Suppressor macrophage (primary cell): ENCODE measurements at places on chromosomes 7 and 10.

DNA sequence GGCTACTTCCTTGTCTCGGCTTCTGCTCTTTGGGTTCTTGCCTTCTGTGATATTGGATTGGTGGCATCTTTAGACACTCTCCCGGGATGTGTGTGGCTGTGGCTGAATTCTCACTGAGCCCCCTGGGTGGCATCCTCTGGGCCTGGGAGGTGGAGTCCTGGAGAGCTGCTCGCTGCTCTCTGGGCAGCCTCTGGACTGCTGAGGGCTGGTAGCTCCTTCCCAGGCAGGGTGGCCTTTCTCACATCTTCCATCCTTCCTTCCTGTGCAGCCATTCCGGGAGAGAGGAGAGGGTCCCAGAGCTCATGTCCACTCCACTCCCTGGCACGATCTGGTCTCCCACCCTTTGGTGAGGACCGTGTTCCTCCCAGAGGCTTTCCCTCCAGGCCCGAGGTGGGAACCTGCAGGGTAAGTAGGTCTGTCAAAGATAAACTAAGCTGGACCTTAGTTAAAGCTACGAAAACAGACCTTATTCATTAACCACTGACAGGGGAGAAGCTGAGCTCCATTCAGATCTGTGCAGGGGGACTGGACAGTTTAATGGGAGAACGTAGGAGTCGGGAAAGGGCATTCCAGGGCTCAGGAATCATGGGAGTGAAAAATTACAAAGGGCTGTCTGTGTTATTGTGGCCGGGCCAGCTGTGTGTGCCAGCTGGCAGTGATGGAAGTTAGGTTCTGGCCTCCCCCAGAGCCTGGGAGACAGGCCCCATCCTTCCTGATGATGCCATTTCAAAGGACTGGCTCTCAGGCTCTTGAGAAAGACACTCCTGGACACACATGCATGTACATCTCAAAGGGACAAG, 8.7 kb downstream of the ATP6V0E2 start:
- DNase-seq: no peak

DNA sequence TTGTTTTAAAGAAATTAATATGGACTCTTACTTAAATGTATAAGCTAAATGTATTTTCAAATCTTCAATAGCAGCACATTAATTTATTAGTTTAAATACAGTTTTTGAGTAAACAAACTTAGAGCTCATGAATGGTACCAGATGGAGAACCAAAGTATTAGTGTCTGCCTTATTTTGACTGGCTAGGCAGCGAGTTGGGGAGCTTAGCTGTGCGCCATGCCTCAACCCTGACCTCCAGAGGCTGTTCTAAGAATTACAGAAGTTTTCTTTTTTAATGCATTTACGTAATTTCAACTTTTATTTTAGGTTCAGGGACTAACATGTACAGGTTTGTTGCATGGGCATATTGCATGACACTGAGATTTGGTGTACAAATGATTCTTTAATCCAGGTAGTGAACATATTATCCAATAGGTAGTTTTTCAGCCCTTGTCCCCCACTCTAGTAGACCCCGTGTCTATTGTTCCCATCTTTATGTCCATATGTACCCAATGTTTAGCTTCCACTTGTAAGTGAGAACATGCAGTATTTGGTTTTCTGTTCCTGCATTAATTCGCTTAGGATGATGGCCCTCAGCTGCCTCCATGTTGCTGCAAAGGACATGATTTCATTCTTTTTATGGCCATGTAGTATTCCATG, 166.8 kb downstream of the IQUB start:
- peak; percentile 17 for DNase-seq

DNA sequence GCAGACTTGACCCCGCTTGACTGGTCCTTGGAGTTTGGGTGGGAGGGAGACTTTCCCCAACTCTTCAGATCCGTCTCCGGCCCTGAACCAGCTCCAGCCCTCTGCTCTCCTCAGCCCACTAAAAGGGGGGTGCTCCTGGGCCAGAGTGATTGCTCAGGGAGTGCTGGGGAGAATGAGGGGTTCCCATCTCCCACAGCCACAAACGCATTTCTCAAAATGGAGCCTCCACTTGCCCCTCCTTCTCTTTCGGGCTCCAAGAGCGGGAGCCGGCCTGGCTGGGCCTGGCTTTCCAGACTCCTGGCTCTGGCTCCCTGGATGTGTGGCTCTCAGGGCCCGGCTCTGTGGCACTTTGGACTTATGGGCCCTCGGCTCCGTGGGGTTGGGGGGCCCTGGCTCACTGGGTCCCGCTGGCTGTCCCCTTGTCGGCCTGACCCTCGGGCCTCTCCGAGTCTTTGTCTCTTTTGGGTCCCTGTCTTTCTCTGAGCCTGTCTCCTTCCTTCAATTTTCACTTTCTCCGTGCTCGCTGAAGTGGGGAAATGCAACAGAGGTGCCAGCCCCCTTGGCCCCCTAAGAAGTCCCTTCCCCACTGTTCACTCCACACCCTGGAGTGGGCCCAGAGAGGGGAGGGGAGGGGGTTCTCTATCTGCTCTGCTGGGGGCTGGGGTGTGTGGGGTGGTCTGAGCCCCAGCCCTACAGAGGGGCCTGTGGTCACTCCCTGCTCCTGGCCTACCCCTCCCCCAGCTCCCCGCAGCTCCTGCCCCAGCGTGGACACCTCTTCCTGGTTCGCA, 713 bp downstream of the LZTS2 start:
- DNase-seq: peak; percentile 31

- DNase-seq: no peak
These were observed 237.0 kb downstream of the EXOC4 start for GRCh38 chr7:133489906-133490305.

DNA sequence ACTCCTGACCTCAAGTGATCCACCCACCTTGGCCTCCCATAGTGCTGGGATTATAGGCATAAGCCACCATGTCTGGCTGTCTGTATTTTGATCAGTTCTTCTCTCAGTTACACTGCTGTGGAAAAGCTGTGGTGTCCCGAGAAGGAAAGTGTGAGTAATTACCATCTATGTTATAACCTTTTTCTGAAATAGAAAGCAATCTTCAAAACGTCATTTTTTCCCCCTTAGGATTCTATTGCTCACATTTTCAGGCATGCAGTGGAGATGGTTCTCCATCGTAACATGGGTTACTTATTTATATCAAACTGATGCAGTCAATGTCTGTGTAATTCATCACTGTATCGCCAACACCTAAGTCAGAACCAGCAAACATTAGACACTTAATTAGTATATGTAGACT, 103.5 kb upstream of the FAM3C start:
- DNase-seq: no peak

DNA sequence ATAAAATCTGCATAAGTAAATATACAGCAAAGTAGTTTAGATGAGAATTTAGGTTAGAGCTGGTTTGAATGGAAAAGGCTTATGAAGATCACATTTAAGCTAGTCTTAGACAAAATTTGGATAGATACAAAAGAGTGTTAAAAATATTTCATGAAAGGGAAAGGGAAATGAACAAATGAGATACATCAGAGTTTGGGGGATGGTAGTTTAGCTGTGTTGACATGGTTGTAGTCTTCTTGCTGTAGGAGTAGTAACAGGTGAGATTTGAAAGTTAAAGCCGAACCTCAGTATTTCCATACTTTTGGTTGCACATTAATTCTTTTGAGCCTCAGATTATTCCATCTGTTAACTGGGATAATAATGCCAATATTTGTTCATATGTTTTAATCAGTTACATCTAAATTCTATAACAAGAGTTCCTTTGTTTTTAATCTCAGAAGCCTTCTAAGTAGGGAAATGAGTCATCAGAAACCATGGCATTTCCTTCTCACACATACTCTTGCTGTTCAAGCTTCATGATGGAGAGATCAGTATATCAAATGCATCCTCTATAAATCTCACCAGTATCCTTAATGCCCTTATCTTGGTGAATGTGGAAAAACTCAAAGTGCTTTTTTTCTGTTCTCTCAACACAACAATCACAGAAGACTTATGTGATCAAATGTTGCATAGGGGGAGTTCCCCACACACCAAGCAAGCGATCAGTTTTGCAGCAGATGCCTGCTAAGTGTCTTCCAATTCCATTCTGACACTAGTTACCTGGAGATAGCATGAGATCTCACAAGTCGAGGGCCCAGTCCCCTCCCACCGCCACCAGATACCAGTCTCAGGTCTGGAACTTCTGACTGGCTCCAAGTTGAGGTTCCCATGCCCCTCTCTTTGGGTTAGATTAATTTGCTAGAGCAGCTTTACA, 84.7 kb downstream of the MAPK8 start:
- DNase-seq: no peak

- DNase-seq: no peak
These were observed 41.3 kb downstream of the CNNM2 start for GRCh38 chr10:102959360-102959759.

GRCh38 chr10:113752553-113752952, 1.1 kb downstream of the PLEKHS1 start:
- DNase-seq: no peak

DNA sequence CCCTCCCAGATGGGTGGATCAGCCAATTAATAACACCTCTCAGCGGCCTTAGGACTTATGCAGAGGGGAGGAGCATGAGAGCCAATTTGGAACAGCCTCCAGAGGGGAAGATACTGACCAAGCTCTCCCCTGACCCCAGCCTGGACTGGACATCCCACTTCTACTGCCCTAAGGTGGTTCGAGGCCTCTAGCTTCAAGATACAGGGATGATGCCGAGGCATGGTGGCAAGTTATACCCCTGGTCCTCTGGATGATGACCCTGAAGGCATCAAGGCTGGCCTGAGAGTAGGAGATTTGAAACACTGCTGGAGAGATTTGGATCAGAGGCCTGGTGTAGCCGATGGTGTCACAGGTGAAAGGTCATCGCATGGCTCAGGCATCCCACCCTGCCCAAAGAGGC, 3.2 kb downstream of the CDH23 start:
- no peak for DNase-seq

DNA sequence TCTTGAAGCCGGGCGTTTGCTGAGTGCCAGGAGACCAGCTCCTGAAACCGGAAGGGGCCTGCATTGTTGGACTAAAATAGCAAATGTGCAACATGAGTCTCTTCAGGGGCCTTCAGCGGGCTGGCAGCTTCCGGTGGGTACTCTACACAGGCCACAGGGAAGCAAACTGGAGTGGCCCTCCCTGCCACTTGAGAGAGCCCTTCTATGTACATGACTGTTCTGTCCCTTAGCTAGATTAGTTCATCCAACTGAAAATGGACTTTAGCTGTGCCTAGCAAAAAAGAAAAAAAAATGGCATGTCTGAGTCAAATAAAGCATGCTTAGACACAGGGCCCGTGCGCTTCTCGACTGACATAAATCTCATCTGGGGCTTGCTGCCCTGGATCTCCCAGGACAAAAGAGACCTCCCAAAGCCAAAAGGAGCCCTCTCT, 115.3 kb upstream of the TCF7L2 start:
- DNase-seq: no peak

DNA sequence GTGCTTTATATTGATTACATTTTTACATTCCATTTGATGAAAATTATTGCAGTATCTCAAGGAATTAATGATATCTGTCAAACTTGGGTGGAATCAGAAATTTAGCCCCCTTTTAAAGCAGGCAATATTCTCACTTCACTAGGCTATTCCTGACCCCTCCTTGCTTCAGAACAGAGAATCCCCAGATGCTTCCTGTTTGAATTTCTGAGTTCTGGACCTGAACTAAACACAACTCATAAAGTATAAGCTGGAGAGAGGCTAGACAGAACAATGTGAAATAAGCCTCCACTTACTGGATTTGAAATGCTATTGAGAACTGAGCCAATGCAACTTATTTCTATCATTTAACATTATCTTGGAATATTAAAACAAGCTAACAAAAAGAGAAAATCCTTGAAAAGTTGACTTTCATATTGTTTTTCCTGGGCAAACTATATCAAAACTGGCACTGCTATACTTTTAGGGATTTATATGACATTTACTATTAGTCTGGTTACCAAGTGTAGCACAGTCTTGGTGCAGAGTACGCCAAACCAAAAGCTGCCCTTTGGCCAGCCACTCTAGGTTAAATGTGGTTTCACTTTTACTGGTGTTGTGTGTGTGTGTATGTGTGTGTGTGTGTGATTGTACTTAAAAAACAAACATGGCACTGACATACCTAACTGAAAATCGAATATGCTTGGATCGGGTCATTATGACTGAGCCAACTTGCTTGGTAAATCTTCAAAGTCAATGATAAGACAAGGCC, 19.0 kb upstream of the AGMO start:
- no peak for DNase-seq

DNA sequence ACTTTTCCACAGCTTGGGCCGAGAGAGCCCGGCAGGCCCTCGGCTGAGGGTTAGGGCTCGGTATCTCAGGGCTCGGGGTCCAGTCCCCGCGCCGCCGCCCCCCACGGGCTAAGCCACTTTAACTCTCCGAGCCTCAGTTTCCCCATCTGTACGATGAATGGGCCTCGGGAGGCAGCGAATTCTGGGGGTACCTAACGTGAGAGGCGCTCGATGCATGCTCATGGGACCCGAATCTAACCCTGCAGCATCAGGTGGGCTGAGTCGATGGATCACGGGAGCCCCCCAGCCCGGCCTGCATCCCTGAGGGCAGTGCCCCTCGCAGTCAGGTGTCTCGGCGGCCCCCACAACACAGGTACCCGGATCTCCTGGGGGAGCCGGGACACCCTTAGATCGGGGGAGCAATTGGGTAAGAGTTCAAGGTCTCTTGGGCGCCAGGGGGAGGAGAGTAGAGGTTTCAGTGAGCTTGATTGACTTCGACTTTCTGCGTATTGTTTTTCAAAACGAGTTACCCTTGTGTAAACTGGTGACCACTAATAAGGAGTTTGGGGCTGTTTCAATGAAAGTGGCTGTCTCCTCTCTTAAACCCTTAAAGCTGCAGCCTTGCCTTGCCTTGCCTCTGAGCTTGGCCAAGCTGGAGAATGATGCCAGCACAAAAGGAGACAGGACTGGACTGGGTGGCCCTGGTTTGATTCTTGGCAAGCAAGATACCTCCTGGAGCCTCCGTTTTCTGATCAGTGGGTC, 631 bp downstream of the POR start:
- DNase-seq: peak; percentile 28

- DNase-seq: no peak
These were observed 80.9 kb downstream of the DOCK4 start for GRCh38 chr7:112125250-112125649.

DNA sequence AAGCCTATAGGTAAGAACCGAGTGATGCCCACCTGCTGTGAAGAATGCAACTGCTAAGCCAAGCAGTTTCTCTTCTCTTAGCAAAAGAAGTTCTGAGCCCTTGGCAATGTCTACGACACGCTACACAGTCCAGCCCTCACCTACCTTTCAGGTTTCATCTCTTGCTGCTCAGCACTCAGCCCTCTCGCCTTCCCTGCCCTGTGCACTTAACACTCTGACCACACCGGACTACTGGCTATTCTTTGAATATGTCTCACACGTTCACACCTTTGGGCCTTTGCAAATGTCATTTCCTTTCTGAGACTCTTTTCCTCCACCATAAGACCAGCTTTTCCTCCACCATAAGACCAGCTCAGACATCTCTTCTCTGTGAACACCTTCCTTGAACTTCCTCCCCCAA, 67.0 kb upstream of the ITGB1 start:
- DNase-seq: no peak

GRCh38 chr7:50826371-50827172, 43.9 kb upstream of the GRB10 start:
- peak; percentile 36 for DNase-seq
